ENCODE measurements at places on chromosomes 16 and 17. TPM values are rescaled to one million over a fixed set of nuclear protein-coding genes. Genes with fewer than 3 reads are reported as not detected.

GRCh38 chr16:70160388-70160787 is 13.2 kb upstream of the CLEC18C start:
- peak; percentile 47 for DNase-seq

- no peak for DNase-seq
Measured at GRCh38 chr17:30299000-30299399, 7.3 kb upstream of the BLMH start.

- DNase-seq, result no peak
Measured at GRCh38 chr16:53865494-53865863, 161.5 kb downstream of the FTO start.

DNA sequence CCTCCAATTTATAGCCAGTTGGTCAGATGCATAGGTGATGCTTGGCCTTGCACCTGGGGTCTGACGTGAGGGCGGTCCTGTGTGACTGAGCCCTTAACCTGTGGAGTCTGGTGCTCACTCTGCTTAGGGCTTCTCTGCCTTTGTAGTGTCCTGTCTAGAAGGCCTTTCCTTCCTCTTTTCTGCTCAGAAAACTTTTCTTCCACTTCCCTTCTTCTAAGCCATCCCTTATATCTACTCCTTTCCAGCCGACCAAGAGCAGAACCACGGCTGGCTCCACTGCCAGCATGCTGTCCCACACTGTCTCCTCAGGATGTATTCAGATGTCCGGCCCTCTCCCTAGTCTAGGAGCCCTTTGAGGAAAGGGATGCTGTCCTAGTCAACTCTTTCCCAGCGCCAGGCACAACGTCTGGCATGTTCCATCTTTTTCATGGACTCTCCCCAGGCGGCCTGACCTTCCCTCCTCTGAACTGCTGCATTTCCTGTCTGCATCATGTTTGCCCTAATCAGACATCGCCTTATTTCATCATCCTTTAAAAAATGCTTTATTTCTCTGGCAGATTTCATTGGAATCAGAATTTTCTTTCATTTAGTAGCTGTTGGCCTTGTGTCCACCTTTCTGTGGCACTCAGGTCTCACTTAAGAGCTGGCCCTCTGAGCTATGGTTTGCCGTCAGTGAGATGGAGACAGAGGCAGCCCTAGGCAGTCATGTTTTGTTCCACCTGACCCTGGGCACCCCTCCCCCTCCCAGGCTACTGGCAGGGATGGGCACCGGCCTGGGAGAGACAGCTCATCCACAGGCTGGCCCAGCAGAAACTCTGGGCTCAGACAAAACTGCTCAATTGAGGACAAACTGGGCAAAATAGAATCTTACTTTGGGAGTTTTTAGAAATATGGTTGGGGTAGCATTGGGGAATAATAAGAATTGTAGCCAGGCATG is 15.5 kb upstream of the BRCA1 start:
- DNase-seq, result no peak

- no peak for DNase-seq
Measured at GRCh38 chr16:83113317-83113716, 486.5 kb downstream of the CDH13 start.

DNA sequence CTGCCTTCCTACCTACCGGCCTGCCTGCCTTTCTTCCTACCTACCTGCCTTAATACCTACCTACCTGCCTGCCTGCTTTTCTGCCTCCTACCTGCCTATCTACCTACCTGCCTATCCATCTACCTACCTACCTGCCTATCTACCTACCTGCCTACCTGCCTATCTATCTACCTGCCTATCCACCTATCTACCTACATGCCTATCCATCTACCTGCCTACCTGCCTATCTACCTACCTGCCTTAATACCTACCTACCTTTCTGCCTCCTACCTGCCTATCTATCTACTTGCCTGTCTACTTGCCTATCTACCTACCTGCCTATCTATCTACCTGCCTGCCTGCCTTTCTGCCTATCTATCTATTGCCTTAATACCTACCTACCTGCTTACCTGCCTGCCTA is 383.8 kb upstream of the PSMD7 start:
- DNase-seq, result no peak

DNA sequence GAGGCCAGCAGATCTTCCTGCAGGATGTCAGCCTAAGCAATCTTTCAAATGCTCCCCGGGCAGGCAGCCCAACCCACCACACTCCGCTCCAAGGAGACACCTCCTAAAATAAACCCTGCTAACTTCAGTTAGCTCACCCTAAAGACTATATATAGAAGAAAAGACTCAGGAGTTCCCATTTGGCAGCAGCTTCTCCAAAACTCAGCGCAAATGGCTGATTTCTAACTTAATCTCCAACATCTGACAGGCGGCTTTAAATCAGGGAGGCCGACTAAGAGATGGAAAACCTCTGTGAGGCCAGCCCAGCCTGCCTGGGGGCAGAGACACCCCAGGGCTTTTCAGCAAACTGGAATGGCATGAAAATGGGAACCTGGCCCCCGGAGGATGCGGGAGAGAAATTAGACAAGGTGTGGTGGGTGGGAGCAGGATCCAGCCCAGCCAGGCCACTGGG is 91.6 kb downstream of the XYLT1 start:
- DNase-seq, result no peak

GRCh38 chr16:11499295-11500089 is 87.2 kb downstream of the LITAF start:
- no peak for DNase-seq

DNA sequence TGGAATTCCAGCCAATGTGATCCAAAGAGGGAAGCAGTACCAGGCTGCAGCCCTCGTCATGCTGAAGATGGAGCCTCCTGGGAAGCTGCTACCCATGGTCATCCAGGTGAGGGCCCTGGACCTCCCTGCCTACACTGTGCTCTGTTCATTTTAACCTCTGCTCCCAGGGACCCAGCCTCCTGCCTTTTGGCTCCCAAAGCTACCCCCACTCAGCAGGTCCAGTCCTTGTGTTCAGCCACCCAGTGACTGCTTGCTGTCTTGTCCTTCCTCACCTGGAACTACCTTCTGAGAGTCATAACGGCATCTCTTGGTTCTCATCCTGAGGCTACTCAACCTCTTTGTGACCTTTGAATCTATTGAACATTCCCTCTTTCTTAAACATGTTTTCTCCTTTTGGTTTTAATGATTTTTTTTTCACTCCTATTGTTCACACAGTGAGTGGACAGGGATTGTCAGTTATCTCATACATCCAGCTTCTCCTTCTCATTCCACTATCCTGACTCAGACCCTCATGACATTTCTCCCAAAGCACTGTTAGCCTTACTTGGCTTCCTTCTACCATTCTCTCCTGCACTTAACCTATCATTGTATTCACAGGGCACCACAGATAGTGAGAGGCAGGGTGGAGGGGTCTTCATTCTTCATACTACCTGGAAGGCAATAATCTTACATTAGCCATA is 53.3 kb downstream of the GOSR1 start:
- no peak for DNase-seq

GRCh38 chr16:70691223-70692129 is 5.6 kb upstream of the MTSS2 start:
- DNase-seq, result no peak

- no peak for DNase-seq
Measured at GRCh38 chr16:88407807-88408206, 25.0 kb downstream of the ZNF469 start.

DNA sequence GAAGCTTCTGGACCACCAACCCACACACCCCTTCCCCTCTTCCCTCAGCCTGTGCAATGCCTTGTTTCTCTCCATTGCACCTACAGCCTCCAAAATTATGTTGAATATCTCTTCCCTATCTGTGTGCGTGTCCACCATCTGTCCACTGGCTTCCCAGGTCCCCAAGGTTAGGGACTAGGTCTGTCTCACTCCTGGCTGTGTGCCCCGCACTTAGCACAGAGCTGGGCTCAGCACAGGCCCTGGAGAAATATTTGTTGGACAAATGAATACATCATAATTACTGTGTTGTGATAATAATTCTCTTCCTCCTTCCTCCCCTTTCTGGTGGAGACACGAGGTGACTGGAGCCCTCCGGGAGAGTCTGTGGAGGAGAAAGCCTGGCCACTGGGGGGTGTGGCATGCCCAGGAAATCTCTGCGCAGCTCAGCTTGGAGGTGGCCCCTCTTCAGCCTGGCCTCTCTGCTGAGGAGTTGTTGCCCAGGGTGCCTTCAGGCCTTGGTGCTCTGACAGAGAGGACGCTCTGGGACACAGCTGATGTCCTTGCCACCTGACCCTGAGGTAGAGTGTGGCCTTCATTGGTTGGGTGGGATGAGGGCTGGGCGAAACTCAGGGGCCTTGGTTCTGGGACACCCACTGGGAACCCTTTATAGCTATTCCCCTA is 3.3 kb upstream of the BRD7 start:
- DNase-seq, result no peak

- no peak for DNase-seq
Measured at GRCh38 chr17:64694207-64694606, 32.1 kb upstream of the SMURF2 start.

DNA sequence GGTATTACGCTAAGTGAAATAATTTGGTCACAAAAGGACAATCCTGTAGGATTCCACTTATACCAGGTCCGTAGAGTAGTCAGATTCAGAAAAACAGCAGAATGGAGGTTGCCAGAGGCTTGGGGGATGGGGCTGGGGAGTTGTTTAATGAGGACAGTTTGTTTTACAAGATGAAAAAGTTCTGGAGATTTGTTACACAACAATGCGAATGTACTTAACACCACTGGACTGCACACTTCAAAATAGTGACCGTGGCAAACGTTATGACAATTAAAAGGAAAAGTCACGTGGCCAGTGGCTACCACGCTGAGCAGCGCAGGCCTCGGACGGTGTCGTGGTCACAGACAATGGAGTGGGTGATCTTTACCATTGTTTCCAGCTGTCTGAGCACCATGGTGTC is 338.1 kb downstream of the SEC14L1 start:
- no peak for DNase-seq

- DNase-seq, result no peak
Measured at GRCh38 chr17:45091778-45092425, 30.8 kb downstream of the NMT1 start.

- DNase-seq, result no peak
Measured at GRCh38 chr17:55666806-55667205, 55.9 kb downstream of the TMEM100 start.

GRCh38 chr16:62077998-62078397 is 41.8 kb upstream of the CDH8 start:
- DNase-seq, result no peak

DNA sequence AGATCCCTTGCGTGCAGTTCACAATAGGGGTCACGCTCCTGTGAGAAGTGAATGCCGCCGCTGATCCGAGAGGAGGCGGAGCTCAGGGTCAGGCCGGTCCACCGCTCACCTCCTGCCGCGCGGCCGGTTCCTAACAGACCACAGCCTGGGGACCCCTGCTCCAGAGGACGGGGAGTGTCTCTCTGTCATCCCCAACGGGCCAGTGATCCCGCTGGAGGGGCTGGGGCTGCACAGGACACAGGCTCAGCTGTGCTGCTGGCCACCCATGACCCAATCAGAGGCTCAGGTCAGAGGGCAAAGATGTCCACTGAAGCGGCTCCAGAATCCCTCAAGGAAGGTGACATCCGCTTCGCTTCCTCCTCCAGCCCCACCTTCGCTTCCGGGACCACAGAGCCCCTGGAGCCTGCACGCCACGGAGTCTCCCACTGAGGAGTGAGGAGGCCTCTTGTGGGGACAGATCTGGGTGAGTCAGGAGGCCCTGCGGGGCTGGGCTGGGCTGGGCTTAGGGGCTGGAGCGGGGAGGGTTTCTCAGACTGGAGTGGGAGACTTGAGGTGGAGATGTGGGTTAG is 115.4 kb downstream of the METRNL start:
- DNase-seq, result no peak

DNA sequence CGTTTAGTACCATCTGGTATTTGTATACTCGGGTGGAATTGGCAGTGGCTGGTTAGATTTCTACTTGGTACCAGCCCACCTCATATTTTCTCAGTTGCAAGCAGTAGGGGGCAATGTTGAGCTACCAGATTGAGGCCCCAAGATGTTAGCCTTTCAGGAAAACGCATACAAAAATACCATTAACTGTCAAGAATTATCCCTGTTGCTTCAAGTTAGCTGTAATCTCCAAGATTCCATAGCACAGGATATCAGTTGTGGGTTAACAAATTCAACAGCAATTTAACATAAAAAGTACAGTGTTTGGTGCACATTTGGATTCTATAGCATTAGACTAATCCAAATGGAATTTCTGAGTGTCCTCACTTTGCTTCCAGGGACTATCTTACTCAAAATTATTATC is 188.2 kb downstream of the FTO start:
- DNase-seq, result no peak

The TP53TG3E gene
- total RNA-seq, result not detected

The PRKCB gene
- total RNA-seq, result 47.8 TPM

The CDRT4 gene
- 4.0 TPM for total RNA-seq

The ACSM5 gene
- not detected for total RNA-seq

The ARL5C gene
- total RNA-seq, result 0.25 TPM

The MRPL45 gene
- total RNA-seq, result 64.6 TPM

The KRTAP9-4 gene
- total RNA-seq, result not detected
